ENCODE measurements at places on chromosomes 6 and 20.

DNA sequence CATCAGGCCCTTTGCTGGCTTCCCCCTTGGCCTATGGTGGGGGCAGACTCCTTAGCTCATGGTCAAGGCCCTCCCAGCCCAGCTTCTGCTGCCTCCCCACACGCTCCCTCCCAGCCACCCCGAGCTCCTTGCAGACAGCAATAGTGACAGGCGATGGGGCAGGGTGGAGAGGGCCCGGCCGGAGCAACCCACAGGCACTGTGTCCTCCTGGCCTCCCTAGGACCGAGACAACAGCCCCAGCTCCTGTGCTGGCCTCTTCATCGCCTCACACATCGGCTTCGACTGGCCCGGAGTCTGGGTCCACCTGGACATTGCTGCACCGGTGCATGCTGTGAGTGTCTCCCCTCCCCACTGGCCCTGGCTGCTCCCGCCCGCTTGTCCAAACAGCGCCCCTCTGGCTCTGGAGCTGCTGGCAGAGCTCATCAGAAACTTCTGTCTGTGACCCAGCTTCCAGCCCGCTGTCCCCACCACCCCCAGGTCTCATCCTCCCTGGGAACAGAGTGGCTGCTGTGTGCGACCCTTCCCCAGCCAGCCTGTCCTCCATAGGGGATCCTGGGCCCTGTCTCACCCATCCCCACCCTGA lies 21.8 kb downstream of the NPEPL1 start:
- DNase-seq = no peak
- no peak overlapping the region for H3K4me3 ChIP-seq
- peaks cover 3% of the 10 kb centered on the region for H3K36me3 ChIP-seq
- H3K4me1 ChIP-seq = no peaks in the 10 kb centered on the region

DNA sequence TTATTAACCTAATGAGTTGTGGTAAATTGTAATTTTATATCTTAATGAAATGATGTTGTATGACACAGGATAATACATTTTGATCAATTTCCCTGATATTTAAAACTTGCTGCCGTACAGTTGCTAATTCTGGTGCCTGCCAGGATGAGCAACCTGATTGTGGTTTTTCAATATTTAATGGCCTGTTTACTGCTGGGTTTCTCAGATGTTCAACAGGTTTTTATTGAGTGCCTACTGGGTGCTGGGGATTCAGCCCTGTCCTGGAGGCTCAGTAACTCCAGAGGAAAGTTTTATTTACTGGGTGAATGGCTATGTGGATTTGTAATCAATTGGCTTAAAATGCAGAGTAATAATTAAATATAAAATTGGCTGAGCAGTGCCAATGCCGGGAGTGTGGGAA lies 8.0 kb downstream of the TOX2 start:
- no peaks in the 10 kb centered on the region for H3K36me3 ChIP-seq
- H3K27ac ChIP-seq = no peak overlapping the region
- no peak for DNase-seq
- peaks cover 18% of the 10 kb centered on the region for H3K27me3 ChIP-seq
- peaks cover 36% of the 10 kb centered on the region for H3K4me1 ChIP-seq

DNA sequence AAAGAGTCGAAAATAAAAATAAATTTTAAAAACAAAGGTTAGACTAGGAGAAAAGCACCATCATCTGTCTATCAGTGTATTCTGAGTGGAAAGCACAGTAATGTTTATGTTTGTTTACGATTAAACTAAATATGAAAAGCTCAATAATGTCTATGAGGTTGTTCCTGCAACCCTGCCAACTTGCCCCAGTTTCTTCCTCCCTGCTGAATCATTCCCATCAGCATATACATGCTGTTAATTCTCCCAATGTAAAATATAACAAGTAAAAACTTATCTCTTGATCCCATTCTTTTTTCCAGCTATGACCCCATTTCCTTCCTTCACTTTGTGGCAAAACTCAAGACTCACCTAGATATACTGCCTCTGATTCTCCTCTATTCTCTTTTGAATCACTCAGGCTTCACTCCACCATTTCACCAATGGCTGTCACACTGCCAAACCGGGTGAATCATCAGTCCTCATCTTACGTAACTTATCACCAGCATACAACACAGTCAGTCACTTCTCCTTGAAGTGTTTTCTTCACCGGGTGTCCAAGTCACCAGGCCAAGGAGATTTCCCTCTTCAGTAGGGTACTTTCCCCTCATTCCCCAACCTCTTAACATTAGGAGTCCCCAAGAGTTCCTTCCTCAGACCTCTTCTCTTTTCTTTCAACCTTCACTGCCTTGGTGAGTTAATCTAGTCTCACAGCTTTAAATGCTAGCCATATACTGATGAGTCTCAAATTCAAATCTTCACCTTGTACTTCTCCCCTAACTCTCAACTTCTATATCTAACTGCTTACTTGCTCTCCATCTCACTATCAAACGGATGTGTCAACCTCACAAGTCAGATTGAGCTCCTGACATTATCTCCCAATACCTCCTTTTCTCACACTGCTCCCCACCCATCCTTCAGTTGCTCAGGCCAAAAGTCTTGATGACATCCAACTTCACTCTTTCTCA lies 6.2 kb downstream of the TMEM242 start:
- H3K4me1 ChIP-seq = peaks cover 5% of the 10 kb centered on the region
- peak overlapping the region; percentile 32 for H3K27ac ChIP-seq
- H3K36me3 ChIP-seq = peaks cover 13% of the 10 kb centered on the region
- H3K4me3 ChIP-seq = no peak overlapping the region
- H3K27me3 ChIP-seq = no peaks in the 10 kb centered on the region

- H3K4me3 ChIP-seq = no peak overlapping the region
- no peak for DNase-seq
- H3K27ac ChIP-seq = peak overlapping the region; percentile 64
Measured at GRCh38 chr6:52503851-52504781, 72.7 kb downstream of the TRAM2 start.

DNA sequence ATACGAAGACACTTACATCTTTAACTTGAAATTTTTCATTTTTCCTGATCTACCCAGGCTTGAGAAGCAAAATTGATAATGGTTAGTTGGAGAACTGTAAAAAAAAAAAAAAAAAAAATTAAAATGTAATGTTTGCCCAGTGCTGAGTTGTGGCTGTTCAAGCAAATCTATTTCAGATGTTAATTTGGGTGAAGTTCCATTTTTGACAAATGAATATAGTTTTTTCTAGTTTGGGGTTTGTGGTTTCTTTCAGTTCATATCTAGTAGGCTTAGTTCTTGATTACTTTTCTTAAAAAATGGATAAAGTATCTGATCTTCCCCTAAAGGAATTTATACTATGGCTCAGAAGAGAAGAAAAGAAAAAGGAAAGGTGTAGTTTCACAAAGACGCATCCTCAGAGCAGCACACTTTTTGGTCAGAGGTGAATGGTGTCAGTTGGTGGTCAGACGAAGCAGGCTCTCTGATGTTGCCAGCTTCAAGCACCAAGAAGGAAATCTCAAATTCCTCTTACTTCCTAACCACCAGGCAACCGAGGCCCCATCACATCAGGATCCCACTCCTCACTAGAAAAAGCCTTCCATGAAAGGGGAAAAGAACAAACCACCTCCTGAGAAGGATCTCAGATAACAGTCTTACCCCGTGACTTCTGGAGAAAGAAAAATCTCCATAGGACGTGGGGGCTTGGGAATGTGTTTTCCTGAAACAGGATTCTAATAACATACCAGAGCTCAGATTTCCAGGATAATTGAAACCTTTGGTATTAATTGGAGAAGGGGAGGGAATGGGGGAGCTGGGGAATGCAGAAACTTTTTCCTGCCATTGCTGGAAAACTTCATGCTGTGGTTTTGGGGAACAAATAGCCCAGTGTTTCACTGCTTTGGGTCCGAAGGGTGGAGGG lies 396.2 kb downstream of the CD83 start:
- H3K27ac ChIP-seq = no peak overlapping the region
- H3K4me1 ChIP-seq = no peaks in the 10 kb centered on the region
- H3K36me3 ChIP-seq = no peaks in the 10 kb centered on the region
- H3K27me3 ChIP-seq = peaks cover 34% of the 10 kb centered on the region

- DNase-seq = no peak
- no peak overlapping the region for H3K4me3 ChIP-seq
- H3K36me3 ChIP-seq = no peaks in the 10 kb centered on the region
- peaks cover 7% of the 10 kb centered on the region for H3K27me3 ChIP-seq
Measured at GRCh38 chr6:142356201-142356883, 54.5 kb downstream of the ADGRG6 start.

GRCh38 chr20:17637413-17637780 lies 44.6 kb downstream of the RRBP1 start:
- no peaks in the 10 kb centered on the region for H3K27me3 ChIP-seq
- no peak overlapping the region for H3K4me3 ChIP-seq
- H3K27ac ChIP-seq = no peak overlapping the region
- H3K36me3 ChIP-seq = peaks cover 26% of the 10 kb centered on the region
- no peak for DNase-seq
- no peaks in the 10 kb centered on the region for H3K4me1 ChIP-seq

- peaks cover 30% of the 10 kb centered on the region for H3K4me1 ChIP-seq
- peak overlapping the region; percentile 79 for H3K27ac ChIP-seq
- peak overlapping the region; percentile 46 for H3K4me3 ChIP-seq
- peak; percentile 31 for DNase-seq
Measured at GRCh38 chr6:141848029-141848890, 284.5 kb upstream of the GJE1 start.

Measured in effector memory CD8-positive, alpha-beta T cell (primary cell).